ENCODE measurements at places on chromosomes 3 and 15. TPM values are rescaled to one million over a fixed set of nuclear protein-coding genes. Genes with fewer than 3 reads are reported as not detected.
A peak's percentile ranks its signal among the peaks of the same experiment; 100 is the strongest.

DNA sequence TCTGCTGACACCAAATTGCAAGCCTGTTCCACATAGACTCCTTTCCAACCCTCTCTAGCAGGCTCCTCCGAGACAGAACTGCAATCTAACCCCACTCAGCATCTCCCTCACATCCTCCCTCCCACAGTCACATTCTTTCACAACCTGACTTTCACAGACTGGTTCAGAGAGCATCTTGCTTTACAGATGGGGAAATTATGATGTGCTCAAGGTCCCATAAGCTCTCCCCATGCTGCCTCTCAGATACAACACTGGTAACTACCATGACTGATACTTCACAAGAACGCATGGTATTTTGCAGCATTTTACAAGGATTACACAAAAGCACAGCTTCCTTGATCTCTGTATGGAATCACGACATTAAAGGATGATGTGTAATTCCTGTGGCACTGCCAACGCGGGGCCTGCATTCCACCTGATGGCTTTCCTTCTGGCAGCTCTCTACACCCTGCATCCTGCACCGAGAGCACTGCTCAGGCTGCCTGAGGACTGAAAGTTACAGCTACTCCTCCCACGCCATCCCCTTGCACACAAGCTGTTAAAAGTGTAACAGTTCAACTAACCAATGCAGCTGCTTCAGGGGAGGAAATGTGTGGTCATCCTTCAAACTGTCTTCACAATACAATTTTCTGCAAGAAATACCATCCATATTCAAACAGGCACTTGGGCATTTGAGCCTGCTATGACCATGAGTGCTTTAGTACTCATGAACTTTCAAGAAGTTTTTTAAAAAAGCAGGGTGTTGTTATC, 27.6 kb downstream of the TBC1D2B start:
- DNase-seq = no peak

DNA sequence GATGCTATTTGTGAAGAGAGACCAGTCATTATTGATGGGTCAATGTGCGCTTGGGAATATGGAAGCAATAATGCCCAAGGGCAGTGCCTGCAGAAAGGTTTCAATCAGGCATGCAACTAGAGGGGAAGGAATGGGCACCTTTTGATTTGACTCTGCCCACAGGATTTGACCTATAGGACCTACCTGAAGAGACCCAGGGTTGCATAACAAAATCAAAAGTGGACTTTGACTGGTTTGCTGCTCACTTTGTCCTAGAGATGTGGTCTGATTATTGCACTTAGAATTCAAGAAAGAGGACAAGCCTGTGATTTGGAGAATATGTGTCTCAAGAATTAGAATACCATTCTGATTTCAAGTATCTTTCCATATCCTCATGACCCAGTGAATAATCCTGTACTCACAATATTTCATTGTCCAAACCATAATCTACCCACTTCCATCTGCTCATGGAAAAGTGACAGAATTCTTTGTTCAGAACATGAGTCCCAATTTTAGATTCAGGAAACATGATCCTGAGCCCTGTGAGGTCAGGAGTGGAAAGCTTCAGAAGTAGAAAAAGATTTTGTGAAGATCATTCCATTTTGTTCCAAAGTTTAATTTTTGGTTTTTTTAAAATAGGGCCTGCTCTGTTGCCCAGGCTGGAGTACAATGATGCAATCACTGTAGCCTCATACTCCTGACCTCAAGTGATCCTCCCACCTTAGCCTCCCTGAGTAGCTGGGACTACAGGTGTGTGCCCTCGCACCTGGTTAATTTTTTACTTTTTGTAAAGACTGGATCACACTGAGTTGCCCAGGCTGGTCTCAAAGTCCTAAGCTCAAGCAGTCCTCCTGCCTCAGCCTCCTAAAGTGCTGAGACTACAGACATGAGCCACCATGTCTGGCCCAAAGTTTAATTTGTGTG, 151.3 kb upstream of the NR2E3 start:
- DNase-seq = no peak

DNA sequence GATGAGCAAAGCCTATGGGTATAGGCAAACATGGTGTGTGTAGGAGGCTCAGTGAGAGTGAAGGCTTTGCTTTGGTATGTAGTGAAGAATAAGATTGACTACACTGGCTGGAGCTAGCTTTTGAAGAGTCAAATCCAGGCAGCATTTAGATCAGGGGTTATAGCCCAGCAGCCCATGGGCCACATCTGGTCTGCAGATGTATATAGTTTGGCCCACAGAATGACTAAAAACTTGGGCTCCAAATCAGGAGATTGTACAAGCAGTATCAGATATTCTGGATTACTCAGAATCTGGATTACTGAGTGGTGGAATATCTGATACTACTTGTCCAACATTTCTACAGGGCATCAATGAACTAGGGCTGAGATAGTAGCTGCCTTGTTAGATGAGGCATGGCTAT, 92.9 kb upstream of the FGF7 start:
- DNase-seq = no peak

DNA sequence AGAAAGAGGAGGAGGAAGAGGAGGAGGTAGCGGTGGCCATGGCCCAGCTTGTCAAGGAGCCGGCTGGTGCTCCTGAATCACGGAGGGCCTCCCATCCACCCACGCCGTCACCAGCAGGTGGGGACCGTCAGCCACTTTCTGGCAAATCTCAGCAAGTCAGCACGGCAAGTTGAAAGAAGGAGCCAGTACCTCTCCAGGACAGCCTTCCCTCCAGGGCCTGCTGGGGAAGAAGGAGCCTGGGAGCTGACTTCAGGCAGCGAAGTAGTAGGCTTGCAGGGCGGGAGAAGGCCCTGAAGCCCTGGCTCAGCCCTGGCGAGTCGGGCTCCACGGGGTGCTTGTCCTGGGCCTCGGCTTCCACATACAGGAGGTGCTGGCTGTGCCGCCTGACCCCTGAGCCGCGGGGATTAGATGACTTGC, 99.2 kb upstream of the TRPM1 start:
- DNase-seq = peak; percentile 79

GRCh38 chr15:38688761-38689160, 124.1 kb upstream of the RASGRP1 start:
- no peak for DNase-seq

DNA sequence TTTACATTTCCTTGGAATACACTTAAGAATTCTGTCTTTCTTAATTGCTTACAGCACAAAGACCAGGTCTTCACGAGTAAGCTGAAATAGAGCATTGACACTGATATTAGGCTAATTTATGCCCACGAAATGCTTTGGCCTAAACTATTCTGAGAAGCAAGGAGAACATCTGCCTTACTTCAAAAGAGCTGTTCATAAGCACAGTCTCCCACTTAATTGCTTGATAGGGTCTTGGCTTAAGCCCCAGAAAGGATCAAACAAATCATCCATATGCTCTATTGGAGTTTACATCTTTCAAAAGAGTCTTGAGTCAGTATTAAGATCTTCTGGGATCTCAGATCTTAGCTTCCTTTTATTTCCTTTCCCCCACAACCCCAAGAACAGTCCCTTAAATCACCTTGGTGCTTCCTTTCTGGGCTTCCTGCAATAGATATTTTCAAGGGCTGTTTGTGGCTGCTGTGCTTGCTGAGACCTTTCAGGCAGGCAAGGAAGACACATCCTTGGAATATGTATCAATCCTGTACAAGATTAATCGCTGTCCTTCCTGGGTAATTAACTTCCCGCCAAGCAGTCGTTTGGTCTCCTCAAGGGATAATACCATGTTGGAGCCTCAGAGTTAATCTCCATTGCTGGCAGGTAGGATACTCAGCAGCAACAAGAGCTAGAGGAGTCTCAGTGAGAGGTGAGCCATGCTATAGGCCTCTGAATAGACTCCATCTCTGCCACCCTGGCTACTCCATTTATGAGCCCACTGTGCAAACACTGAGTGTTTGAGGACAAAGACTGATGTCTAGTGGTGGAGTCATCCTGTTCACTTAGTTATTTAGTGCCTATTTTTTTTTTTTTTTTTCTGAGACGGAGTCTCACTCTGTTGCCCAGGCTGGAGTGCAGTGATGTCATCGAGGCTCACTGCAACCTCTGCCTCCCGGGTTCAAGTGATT, 37.1 kb downstream of the TMEM158 start:
- DNase-seq = no peak

DNA sequence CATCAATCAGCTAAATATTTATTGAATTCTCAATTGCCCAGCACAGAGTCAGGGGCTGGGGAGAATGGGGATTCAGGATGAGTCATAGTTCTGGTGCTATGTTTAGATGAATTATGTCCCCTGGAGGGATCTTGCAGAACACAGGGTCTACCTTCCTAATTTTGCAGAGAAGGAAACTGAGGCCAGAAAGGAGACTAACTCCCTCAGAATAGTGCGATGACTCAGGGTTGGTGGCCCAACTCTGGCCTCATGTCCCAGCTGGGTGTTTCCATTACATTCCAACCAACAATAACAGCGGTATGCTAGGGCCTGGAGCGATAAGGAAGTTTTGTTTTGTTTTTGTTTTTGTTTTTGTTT, 270.9 kb downstream of the TLE3 start:
- DNase-seq = no peak

DNA sequence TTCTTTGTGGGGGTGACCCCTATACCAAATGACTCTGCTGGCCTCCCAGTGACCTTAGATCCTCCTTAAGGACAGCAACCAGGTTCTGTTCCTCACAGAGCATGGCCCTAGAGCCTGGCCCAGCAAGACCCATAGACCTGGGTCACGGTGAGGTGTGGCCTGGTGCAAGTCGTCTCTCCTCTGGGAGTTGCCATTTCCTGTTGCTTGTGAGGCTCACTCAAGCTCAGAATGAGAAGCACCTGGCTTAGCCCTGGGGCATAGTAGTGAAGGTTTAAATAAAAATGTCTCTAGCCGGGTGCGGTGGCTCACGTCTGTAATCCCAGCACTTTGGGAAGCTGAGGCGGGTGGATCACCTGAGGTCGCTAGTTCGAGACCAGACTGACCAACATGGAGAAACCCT, 131.3 kb downstream of the SMAD6 start:
- DNase-seq = no peak

DNA sequence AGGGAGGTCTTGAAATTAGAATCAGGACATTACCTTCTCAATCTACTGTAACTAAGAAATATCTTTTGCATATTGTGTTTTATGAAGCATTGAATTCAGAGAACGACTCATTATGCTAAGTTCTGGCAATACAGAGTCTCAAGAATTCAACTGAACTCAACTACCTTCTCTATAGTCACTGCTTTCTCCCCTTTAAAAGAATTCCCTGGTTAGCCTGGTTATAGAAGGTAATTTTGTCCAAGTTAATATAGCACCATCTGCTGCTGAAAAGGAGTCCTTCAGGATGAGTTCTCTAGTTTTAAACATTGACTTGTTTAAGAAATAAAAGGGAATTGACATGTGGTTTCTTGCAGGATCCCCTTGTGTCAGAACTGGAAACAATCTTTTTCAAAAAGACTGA, 60.2 kb downstream of the IL16 start:
- no peak for DNase-seq

DNA sequence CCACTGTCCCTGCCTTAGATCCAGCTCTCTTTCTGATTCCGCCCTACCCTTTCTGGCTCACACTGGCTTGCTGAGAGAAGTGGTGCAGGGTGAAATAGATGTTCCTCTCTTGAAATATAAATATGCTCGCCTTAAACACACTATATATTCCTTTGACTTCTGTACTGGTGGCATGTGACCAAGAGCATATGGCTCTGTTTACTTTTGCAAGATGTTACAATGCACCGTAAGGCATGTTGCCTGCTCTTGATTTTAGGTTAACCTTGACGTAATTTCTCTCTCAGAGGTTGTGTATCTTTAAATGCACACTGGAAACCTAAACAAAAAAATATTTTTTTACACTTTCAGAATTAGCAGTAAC, 749 bp downstream of the RSRC1 start:
- DNase-seq = no peak

- no peak for DNase-seq
Observed at GRCh38 chr15:60374209-60374608, 23.6 kb downstream of the ANXA2 start.

Gene PAQR9
- total RNA-seq = not detected

Gene LRRC2
- total RNA-seq = 1.7 TPM

Gene CCDC50
- total RNA-seq = 54.7 TPM

Gene MKRN3
- 2.3 TPM for total RNA-seq

Data from upper lobe of left lung (tissue), 6 donors.